Activated T-helper 17 cell treated with anti-CD3 and anti-CD28 coated beads, Interleukin-2, amount 50 U/mL, for 72 hours (primary cell): ENCODE measurements at places on chromosomes 7 and 10. TPM values are rescaled to one million over a fixed set of nuclear protein-coding genes. Genes with fewer than 3 reads are reported as not detected.

The FFAR4 gene
- total RNA-seq = not detected

The LRIT1 gene
- not detected for total RNA-seq

The ANKRD7 gene
- total RNA-seq = 0.90 TPM

The ECHDC3 gene
- total RNA-seq = 1.5 TPM

The KLLN gene
- 0.45 TPM for total RNA-seq

The LGI1 gene
- not detected for total RNA-seq

The AGMO gene
- total RNA-seq = not detected

The GNGT1 gene
- not detected for total RNA-seq

The FAM131B gene
- total RNA-seq = 1.1 TPM

The PLEKHS1 gene
- not detected for total RNA-seq

The COBL gene
- total RNA-seq = not detected

The FXYD4 gene
- not detected for total RNA-seq

The KIF20B gene
- total RNA-seq = 80.3 TPM

The SPDYE9 gene
- not detected for total RNA-seq

The ANKRD2 gene
- total RNA-seq = not detected

The CELF2 gene
- 139 TPM for total RNA-seq

The SFTPA1 gene
- total RNA-seq = 0.11 TPM

The KLF14 gene
- total RNA-seq = not detected

The SEMA4G gene
- total RNA-seq = 1.4 TPM

The PON1 gene
- not detected for total RNA-seq

The OR2A42 gene
- total RNA-seq = not detected

The IGF2BP3 gene
- total RNA-seq = 0.42 TPM

The CCDC172 gene
- not detected for total RNA-seq

The ACSM6 gene
- not detected for total RNA-seq

The STN1 gene
- total RNA-seq = 45.4 TPM

The CCDC3 gene
- total RNA-seq = 2.5 TPM

The CPED1 gene
- total RNA-seq = not detected

The EXOC6 gene
- 12.1 TPM for total RNA-seq

The TACC2 gene
- total RNA-seq = not detected

The VWC2 gene
- total RNA-seq = not detected

The CRPPA gene
- 0.93 TPM for total RNA-seq

The HABP2 gene
- total RNA-seq = not detected

The LEP gene
- not detected for total RNA-seq

The NXPH1 gene
- not detected for total RNA-seq

The WNT8B gene
- total RNA-seq = 0.11 TPM
